ENCODE measurements at places on chromosomes 3 and 15.

DNA sequence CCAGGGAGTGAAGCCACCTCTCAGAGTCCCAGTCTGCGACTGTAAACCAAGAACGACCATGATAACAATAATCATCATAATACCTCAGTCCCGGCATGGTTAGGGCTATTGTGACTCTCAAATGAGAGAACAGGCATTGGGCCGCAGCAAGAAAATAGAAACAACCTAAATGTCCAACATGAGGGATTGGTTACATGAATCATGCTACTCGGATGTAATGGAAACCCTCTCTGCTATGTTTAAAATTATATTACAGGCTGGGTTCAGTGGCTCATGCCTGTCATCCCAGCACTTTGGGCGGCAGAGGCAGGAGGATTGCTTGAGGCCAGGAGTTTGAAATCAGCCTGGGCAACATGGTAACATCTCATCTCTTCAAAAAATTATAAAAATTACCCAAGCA lies 2.8 kb downstream of the CPN2 start:
- no peak for DNase-seq

- DNase-seq: no peak
These were observed 46.8 kb downstream of the SST start for GRCh38 chr3:187623285-187623814.

- no peak for DNase-seq
These were observed 100.2 kb downstream of the GHSR start for GRCh38 chr3:172347895-172348679.

DNA sequence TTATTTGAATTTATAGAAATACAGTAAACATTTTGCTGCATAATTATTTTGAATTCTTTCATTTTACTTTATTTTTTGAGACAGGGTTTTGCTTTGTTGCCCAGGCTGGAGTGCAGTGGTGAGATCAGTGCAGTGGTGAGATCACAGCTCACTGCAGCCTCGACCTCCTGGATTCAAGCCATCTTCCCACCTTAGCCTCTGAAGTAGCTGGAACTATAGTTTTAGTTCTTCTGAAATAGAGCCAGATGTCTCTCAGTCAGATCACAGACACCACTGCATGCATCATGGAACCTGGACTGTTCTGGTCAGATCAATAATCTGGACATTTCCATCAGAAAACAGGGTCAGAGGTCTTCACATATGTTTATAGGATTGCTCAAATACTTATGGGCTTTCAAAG lies 7.9 kb downstream of the RPLP1 start:
- DNase-seq: no peak

DNA sequence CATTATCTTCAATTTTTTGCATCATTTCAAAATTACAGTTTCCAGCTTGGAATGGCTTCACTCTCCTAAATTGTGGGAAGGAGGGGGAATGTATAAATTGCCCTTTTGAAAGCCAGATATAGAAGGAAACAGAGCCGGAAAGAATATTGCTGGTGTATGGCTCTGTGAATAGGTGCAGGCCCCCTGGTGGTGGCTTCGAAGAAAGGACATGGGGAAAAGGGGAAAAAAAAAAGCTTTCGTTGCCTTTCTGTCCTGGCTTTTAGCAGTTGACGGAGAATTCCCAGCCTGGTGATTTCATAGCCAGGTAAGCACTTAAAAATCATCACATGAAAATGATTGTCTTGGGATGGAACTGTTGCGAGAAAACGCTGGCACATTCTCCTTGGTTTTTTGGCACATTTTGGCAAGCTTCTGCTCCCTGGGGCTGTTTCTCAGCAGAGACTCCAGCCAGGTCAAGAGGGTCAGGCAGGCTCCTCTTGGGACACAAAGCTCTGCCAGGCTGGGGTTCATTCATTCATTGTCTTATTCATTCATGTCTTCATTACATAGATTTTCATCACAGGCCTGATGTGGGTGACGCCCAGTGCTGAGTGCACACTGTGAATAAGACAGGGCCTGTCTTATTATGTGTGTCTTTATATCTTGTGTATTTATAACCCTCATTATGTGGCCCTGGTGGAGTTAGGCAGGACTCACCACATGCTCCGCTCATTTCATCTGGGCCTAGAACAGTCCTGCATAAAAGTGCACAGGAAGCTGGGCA lies 300.0 kb upstream of the TPM1 start:
- DNase-seq: peak; percentile 14

GRCh38 chr15:66830823-66831222 lies 128.8 kb downstream of the SMAD6 start:
- DNase-seq: no peak

DNA sequence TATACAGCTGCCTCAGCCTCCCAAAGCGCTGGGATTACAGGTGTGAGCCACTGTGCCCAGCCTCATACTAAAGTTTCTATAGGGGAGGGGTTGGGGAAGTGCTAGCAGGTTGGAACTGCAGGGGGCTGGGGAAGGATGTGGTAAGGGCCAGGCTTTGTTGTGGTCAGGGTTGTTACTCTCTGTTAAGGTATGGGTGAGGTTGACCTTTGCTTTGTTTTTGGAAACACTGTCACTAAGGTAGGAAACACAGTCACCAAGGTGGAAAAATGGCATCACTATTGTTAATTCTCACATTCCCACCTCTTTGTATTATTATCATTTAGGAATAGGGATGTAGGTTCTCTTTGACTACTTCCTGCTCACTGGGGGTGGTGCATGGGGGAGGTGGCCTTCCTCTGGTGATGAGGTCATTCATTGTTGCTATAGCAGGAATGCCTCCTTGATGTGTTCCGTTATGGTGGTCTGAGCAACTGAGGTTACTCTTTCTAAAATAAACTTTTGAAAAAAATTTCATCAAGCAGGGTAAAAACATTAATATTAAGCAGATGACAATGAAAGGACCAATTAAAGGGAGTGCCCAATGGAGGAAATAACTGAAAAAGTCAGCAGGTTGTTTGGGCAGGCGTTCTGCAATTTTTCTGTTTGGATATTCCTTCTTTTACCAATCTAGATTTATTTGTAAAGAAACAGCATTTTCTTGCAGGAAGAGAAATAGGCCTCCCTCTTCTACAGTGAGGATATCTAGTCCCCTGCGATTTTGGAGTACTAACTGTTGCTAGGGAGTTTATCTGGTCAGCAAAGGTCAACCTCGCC lies 150.5 kb downstream of the WDR76 start:
- DNase-seq: no peak

DNA sequence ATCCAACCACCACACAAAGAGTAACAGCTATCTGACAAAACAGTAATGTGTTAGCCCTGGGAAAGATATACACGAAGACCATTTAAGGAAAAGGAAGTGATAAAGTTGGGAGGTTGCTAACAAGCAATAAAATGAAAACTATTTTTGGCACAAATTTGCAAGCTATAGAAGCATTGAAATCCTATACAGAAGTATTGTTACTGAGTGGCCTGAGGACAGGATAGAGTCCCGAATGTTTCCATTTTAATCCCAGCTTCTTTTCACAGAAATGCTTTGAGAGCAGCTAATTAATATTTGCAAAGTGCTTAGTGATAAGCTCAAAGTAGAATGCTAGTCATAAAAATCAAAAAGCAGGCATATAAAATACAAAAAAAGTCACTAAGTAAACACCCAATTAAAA lies 51.5 kb downstream of the RAD18 start:
- no peak for DNase-seq

DNA sequence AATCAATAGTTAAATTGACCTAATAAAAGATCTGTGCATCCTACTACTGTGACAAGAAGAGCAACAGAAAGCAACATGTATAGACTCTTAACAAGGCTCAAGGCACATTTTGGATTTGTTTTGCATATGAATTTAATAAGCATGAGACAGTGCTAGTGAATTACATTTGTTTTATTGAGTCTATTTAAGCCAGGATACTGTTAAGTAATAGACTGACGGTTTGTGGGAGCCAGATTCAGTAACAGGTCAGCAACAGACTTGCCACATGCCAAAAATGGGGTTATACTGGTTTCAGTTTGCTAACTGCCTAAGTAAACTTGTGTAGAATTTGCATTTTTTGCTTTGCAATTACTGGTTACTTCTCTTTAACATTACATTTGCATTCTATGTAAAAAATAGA lies 54.0 kb downstream of the MBNL1 start:
- DNase-seq: no peak

DNA sequence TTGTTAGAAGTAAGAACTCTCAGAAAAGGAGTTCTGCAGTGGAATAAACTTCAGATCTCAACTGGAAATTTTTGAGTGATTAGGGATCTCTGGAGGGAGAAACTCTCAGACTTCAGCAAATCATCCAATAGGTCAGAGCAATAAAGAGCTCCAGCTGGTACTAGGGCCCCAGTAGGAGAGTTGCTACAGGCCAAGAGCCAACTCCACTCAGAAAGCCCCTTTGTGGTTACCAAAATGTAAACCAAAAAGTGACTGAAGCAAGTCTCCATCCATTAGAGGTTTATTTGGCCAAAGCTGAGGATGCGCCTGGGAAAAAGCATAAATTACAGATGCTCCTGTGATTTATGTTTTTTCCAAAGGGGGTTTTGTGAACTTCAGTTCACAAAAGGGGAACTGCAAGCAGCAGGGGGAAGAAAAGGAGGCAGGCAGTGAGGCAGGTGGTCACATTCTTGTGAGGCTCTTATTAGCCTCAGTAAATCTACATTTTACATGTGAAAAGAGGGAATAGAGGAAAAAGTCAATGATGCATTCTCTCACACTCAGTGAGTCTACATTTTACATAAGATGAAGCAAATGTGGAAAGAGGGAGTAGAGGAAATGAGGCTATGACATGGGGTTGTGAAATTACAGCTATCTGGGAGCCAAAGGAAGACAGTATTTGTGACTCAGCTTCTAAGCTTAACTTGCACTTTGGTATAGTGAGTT lies 92.4 kb upstream of the DAZL start:
- no peak for DNase-seq

DNA sequence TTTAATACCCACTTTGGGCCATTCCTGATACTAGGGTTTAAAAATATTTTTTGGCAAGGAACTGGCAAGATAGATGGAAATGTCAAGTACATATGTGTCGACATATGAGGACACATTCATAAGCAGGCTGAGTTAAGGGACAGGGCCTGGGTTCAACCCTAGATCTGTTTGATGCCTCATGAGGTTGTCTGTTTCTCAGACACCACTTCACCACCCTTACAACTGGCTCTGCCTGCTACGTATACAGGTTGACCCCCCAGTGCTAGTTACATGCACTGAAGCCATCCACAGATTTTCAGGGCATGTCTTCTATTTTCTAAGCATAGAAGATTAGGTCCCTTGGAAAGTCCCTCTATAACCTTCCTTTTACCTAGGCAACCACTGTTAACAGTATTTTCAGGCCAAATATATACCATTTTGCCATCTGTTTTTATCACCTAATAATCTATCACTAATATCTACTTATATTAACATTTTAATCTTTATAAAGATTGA lies 296.7 kb downstream of the PLCL2 start:
- DNase-seq: no peak

DNA sequence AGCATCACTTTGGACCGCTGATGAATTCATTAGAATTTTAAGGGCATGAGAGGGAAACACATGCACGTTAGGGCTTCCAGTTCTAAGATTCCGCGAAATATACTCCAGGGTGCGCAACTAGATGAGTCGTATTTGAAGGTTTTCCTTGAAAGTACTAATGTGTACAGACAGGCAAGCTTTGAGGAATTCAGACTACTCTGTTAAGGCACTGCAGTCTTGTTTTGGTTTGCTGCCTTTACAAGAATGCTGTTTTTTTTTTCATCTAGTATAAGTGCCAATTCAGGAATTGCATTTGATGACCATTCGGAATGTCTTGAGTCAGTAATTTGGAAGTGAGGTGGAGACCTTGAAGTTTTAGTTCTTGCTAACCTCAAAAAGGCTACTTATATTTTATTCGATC lies 19.1 kb downstream of the TRNT1 start:
- no peak for DNase-seq

GRCh38 chr3:127038466-127038865 lies 55.6 kb downstream of the PLXNA1 start:
- DNase-seq: no peak

- DNase-seq: no peak
These were observed 16.4 kb downstream of the CLK3 start for GRCh38 chr15:74631935-74632560.

GRCh38 chr15:96360581-96361308 lies 30.2 kb downstream of the NR2F2 start:
- no peak for DNase-seq

GRCh38 chr15:27260523-27260922 lies 289.5 kb downstream of the GABRG3 start:
- no peak for DNase-seq

DNA sequence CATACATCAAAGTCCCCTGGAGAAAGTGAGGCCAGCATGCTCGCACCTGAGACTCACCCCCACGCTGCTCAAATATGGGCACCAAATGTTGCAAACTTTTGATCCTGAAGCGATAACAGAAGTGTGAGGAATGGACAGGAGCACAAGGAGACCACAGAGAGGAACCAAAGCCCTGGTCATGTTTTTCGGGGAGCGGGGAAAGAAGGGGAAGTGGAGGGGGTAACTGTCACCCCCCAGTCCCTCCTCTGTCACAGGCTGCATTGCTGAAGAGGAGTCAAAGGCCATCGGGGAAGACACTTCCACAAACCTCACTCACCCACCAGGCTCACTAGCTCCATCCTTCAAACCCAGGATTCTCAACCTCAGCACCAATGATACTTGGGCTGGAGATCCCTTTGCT lies 182.4 kb downstream of the UACA start:
- DNase-seq: no peak

DNA sequence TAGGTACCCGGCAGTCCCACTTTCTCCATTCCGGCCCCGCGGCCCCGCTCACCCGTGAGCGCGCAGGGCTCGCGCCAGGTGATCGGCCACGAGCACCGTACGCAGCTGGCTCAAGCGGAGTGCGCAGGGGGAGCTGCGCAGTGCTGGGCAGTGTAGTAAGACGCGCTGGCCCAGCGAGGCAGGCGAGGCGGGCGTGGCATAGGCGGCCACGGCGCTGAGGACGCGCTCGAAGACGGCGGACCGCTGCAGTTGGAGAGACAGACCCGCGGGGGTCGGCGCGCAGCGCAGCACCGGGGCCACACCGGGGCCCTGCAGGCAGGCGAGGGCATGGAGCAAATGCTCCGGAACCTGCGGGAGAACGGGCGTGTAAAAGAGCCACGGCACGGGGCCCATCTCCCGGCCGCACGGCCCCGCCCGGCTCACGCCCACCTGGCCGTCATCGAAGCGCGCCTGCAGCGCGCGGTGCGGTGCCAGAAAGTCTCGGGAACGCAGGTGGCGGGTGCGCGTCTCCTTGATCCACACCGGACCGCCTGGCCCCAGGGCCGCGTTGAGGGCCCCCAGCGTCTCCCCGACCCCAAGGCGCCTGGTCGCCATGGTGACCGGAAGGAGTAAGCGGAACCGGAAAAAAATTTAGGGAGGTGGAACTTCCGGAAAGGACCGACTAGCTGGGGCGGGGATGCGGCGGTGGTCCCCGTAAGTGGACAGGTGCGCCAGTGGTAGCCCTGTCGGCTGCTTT lies at the start of gene DALRD3:
Gene DALRD3, minus strand, starts transcription at position 610 of the 736 bp plus-strand sequence. Its CDS starts 16 bp downstream, at position 594.
- DNase-seq: no peak

- DNase-seq: no peak
These were observed 146.6 kb downstream of the ATP10A start for GRCh38 chr15:25716414-25717126.
